ENCODE measurements at places on chromosomes 16 and 17.
A peak's percentile ranks its signal among the peaks of the same experiment; 100 is the strongest.

DNA sequence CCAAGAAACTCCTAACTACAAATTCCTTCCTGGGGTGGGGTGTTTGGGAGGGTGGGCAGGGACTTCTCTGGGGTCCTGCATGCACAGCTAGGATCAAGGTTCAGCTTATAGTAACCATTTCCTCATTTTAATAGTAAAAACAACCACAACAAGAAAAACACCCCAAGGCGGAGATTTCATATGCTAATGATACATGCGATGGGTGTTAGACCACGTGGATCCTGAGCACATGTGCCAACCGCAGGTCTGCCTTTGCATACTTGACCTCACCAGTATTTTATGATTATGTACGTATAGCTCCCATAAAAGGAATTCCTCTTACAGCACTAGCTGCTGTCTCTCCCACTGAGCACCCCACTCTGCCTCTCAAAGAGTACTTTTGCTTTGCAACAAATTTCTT is 1.9 kb downstream of the KRTAP4-11 start:
- no peak for DNase-seq

- DNase-seq = no peak
Observed at GRCh38 chr16:20303012-20303411, 24.3 kb downstream of the GP2 start.

DNA sequence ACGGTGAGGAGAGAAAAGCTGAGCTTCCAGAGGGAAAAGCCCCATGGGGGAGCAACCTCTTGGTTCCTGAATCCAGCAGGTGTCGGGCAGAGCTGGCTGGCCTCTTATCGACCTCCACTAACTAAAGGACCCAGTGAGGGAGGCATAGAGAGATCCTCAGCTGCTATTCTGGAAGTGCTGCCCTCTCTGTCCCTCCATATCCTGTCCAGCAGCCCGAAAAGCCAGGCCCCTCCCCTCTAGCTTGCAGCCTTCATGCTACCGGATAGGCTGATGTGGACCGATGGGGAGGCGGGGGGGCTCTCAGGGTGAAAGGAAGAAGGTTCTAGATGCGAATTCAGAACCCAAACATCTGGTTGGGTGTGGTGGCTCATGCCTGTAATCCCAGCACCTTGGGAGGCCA is 24.9 kb downstream of the MXRA7 start:
- DNase-seq = no peak

- peak; percentile 83 for DNase-seq
Observed at GRCh38 chr17:65750631-65751115, 189.2 kb upstream of the AXIN2 start.

GRCh38 chr16:86027373-86028126 is 128.6 kb downstream of the IRF8 start:
- DNase-seq = peak; percentile 11

Data from right lobe of liver (tissue), 6 donors.